IMR-90 (cell line): ENCODE measurements at places on chromosomes 16 and 17. TPM values are rescaled to one million over a fixed set of nuclear protein-coding genes. Genes with fewer than 3 reads are reported as not detected.

GRCh38 chr17:77610518-77610893 lies 348.0 kb upstream of the TNRC6C start:
- DNase-seq, result no peak
- H3K4me1 ChIP-seq, result no peaks in the 10 kb centered on the region; the same call in 1 of the 2 replicates
- H3K27ac ChIP-seq, result no peak overlapping the region
- H3K36me3 ChIP-seq, result no peaks in the 10 kb centered on the region
- H3K4me3 ChIP-seq, result no peak overlapping the region

GRCh38 chr17:2871205-2871604 lies 75.0 kb downstream of the RAP1GAP2 start:
- H3K4me1 ChIP-seq, result peaks cover 12% of the 10 kb centered on the region
- no peaks in the 10 kb centered on the region for H3K27me3 ChIP-seq
- DNase-seq, result no peak
- no peak overlapping the region for H3K4me3 ChIP-seq
- no peak overlapping the region for H3K27ac ChIP-seq
- no peaks in the 10 kb centered on the region for H3K36me3 ChIP-seq

DNA sequence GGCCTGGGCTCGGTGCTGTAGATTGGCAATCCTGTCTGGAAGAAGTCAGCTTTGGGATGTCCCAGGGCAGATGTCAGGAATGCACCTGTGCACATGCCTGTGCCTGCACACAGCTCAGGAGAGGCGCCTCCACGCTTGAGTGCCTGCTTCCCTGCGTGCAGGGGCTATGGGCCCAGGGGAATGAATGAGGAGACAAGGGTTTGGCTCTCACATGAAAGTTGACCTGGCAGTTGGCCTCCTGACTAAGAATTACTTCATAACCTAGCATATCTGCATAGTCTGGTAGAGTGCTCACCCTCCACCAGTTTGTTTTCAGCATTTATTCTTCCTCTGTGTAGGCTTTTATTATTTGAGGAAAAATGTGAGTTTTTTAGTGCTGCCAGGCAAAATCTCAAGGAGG lies 50.0 kb downstream of the PLD6 start:
- no peak overlapping the region for H3K4me3 ChIP-seq
- H3K36me3 ChIP-seq, result peaks cover 76% of the 10 kb centered on the region
- H3K27me3 ChIP-seq, result no peaks in the 10 kb centered on the region
- peak; percentile 86 for DNase-seq
- H3K4me1 ChIP-seq, result peaks cover 27% of the 10 kb centered on the region

TEX2 gene
- 21.9 and 24.4 TPM in 2 replicates for total RNA-seq

TBX21 gene
- total RNA-seq, result not detected in 2 replicates
